ENCODE measurements at places on chromosomes 2 and 18. TPM values are rescaled to one million over a fixed set of nuclear protein-coding genes. Genes with fewer than 3 reads are reported as not detected.
A peak's percentile ranks its signal among the peaks of the same experiment; 100 is the strongest.

DNA sequence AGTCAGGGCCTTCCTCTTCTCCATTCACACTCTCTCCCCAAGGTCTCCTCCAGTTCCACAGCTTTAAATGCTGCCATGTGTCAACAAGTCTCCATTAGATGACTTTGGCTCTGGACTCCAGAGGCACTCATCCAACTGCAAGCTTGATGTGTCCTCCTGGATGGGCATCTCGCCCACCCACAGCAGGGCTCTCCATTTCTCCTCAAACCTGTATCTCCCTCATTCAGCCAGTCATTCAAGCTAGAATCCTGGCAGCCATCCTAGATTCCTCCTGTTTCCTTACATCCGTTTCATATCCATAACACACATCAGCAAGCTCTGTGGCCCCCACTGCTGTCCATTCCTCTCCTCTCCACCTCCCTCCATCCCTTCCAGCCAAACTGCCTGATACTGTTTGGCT is 88.4 kb upstream of the AFF3 start:
- no peak for DNase-seq

The PRSS56 gene
- not detected for total RNA-seq

- no peak for DNase-seq
These were observed 443.2 kb upstream of the SPHKAP start for GRCh38 chr2:228624733-228625132.

DNA sequence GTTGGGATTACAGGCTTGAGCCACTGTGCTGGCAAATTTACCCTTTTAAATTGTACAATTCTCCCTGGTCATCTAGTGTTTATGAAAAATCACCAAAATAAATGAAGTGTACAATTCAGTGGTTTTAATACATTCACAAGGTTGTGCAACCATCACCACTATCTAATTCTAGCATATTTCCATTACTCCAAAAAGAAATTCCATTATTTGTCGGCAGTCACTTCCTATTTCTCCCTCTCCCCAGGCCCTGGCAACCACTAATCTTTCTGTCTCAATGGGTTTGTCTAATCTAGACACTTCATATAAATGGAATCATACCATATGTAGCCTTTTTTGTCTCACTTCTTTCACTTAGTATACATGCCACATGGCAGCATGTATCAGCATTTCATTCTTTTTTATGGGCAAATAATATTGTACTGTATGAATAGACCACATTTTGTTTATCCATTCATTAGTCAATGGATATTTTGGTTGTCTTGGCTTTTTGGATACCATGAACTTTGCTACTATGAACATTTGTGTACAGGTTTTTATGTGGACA is 12.6 kb upstream of the POLE4 start:
- peak; percentile 90 for DNase-seq

The CENPA gene
- not detected for total RNA-seq

All from fibroblast of the aortic adventitia (primary cell).